Effector CD4-positive, alpha-beta T cell (primary cell): ENCODE measurements at places on chromosomes 2 and 18.

DNA sequence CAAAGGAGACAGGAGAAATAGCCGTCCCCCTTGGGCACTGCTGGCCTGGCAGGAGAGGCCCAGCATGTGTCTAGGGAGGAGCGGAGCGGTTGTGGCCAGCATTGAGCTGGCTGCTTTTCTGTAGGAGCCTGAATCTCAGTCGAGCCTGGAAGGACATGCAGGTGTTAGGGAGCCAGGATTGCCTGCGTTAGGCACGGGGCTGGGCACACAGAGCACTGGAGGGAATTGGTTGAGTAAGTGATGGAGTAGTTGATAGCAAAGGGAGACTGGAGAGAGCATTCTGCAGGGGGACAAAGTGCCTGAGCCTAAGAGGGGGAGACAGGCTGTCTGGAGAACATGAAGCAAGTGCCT lies 22.8 kb downstream of the ASAP2 start:
- DNase-seq = no peak

DNA sequence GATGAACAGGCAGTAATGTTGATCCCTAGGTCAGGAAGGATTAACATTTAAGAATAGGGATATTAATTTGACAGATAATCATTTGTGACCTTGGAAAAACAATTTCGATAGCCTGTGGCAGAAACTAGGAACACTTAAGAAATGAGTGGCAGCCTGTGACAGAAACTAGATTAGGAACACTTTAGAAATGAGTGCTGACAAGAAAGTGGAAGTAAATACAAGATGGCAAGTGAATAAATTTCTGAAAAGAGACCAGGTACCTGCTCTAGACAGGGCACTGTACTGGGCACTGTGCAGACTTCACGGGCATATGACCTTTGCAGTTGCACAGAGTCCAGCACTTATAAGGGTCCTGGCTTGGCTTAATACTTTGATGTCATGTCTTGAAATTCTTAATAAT lies 5.5 kb upstream of the HNRNPA3 start:
- DNase-seq = no peak

DNA sequence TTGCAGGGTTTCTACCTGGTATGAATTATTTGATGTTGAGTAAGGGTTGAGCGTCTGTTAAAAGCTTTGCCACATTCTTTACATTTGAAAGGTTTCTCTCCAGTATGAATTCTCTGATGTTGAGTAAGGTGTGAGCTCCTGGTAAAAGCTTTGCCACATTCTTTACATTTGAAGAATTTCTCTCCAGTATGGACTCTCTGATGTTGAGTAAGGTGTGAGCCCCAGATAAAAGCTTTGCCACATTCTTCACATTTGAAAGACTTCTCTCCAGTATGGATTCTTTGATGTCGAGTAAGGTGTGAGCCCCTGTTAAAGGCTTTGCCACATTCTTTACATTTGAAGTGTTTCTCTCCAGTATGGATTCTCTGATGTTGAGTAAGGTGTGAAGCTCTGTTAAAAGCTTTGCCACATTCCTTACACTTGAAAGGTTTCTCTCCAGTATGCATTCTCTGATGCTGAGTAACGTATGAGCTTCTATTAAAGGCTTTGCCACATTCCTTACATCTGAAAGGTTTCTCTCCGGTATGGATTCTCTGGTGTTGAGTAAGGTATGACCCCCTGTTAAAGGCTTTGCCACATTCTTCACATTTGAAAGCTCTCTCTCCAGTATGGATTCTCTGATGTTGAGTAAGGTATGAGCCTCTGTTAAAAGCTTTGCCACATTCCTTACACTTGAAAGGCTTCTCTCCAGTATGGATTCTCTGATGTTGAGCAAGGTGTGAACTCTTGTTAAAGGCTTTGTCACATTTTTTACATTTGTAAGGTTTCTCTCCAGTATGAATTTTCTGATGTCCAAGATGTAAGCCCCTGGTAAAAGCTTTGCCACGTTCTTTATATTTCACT lies 27.1 kb downstream of the ZNF519 start:
- DNase-seq = no peak

- DNase-seq = no peak
Observed at GRCh38 chr2:21310493-21310892, 186.7 kb downstream of the TDRD15 start.

GRCh38 chr2:99279969-99280695 lies 20.9 kb downstream of the LYG1 start:
- DNase-seq = no peak

DNA sequence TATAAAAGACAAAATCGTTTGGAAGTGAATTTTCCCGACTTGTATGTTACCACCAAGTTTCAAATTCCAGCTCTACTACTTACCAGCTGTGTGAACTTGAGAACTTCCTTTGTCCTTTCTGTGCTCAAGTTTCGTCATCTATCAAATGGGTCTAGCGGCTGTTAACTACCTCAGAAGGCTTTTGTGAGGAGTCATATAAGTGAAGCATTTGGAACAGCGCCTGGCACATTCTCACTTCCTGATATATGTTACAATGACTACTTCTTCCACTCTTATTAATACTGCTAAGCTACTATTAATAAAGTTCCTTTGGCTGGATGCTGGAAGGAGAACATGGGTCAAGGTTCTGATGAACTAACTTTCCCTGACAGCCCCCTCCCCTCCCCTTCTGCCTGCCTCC lies 104.5 kb downstream of the MEIS1 start:
- DNase-seq = no peak

- DNase-seq = no peak
Observed at GRCh38 chr2:44944952-44945612, 3.6 kb downstream of the SIX3 start.

DNA sequence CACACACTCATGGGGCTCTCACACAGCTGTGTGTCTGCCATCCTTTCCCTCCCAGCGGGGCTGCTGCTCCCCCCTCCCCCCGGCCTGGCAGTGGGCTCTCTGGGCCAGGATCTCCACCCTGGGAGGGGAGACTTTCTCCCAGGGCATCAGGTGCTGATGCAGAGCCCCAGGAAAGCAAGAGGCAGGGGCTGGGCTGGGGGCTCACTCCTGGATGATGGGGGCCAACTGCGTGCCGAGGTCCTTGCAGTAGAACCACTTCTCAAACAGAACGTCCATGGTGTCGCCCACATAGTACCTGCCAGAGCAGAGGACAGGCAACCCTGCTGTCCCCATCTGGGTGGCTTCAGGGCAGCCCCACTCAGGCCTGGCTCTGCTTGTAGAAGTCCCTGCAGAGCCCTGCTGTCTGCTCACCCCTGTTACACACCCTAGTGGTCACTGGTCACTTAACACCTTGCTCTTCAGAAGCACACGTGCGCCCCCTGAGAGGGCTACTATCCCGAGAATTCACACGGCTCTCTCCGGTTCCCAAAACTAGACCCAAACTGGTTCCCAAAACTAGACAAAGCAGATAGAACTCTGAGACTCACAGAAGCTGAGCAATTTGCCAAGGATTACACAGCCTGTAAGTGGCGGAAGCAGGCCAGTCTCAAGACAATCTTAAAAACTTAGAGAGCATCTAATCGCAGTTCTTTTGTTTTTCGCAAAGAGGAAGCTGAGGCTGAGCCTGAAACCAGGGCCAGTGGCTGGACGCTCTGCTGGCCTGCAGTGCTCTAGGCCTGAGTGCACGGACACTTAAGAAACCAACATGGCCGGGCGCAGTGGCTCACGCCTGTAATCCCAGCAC lies 6.6 kb upstream of the OXER1 start:
- no peak for DNase-seq

- DNase-seq = no peak
Observed at GRCh38 chr2:109188496-109188890, 59.5 kb downstream of the SH3RF3 start.

- no peak for DNase-seq
Observed at GRCh38 chr2:9240745-9241144, 34.1 kb downstream of the ASAP2 start.

DNA sequence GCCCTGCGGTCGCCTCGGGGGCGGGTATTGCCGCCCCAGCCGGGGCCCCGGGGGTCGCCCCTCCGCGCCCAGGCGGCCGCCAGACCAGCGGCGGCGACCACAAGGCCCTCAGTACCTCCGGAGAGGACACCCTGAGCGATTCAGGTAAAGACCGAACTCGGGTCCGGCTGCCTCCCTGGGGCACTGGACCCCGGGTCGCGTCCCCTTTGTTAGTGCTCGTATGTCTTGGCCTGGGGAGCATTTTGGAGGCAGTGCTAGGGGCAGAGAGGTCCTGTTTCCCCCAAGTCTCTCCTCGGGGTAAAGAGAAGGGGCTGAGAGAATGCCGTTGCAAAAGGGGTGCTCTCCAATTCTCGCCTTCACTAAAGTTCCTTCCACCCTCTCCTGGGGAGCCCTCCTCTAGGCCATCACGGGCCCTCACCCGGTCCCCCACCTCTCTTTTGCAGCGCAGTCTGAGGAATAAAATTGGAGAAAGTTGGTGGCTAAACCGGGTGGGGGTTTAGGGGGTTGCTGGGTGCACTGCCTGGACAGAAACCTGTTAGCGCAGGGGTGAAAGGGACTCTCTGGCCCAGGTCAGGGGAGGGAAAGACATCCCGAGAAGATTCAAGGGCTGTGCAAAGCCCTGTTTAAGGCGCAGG lies 2.5 kb downstream of the MYCN start:
- DNase-seq = no peak

DNA sequence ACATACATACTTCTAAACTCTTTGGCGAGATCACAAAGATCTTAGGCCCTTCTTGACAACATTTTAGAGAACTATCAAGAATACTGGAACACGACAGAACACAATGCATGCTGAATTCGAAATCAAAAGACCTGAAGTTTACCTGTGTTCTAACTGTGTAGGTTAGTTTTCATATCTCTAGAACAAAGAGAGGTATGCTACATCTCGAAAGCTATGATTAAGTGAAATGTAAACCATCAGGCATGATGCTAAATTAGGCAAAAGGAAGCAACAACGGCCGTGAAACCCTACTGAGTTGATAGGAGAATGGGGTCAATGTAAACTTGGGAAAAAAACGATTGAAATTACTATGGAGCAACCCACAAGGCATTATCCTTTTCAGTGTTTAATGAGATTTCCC lies 43.7 kb downstream of the IKZF2 start:
- DNase-seq = no peak

- DNase-seq = no peak
Observed at GRCh38 chr2:149587950-149588487, 444 bp upstream of the MMADHC start.

DNA sequence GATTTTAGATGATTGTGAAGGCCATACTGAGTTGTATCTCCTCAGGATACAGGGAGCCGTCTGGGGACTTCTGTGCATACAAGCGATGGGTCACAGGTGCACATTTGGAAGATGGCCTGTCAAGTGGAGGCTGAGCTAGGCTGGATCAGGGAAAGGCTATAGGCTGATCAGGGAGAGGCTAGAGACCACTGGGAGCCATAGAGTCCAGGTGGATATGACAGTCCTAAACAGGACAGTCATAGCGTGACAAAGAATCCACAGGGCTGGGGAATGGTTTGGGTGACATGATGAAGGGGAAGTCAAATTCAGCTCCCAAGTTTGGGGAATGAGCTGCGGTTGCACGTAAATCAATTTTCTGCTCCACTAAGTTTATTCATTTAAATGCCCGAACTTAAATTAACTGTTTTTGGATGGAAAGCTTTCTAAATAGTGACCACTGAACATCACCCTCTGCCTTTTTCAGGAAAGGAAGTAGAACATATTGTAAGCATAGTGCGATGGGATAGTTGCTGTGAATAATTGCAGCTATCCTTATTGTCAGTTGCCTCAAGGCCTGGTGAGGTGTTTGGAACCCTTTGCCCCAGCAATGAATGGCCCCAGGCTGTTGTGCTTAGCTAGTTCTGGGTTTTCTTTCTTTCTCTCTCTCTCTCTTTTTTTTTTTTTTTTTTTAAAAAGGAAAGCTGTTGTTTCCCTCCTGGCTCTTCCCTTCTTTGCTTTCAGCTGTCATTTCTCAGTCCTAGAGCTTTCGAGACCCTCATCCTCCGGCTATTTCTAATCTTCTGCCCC lies 50.5 kb downstream of the KLHL29 start:
- DNase-seq = no peak

DNA sequence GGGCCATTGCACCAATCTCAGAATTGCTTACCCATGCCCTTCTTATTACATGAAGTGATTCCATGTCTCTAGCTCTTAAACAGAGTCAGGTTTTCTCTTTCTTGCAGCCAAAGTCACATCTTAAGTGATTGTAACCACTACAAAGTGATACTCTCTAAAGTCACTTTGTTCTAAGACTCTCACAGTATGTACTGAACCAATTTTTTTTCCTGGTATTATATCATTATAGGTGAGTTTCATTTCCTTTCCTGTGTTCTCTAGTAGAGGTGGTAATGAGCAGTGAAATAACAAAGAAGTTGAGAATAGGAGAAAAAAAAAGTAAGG lies 66.3 kb upstream of the DARS1 start:
- no peak for DNase-seq

DNA sequence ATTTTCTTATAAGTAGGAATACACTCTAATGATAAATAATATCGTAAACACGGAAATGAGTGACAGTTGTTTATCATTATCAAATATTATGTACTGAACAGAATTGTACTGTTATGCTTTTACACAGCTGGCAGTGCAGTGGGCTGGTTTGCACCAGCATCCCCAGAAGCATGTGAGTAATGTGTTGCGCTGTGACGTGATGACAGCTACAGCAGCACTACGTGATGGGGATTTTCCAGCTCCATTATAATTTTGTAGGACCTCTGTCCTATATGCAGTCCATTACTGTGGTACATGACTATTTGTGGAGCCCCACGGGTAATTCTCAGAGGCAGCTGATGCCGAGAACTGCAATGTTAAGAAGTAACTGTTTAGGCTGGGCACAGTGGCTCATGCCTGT lies 77.3 kb upstream of the ATG16L1 start:
- no peak for DNase-seq

- no peak for DNase-seq
Observed at GRCh38 chr2:201816657-201817575, 10.6 kb downstream of the CDK15 start.

DNA sequence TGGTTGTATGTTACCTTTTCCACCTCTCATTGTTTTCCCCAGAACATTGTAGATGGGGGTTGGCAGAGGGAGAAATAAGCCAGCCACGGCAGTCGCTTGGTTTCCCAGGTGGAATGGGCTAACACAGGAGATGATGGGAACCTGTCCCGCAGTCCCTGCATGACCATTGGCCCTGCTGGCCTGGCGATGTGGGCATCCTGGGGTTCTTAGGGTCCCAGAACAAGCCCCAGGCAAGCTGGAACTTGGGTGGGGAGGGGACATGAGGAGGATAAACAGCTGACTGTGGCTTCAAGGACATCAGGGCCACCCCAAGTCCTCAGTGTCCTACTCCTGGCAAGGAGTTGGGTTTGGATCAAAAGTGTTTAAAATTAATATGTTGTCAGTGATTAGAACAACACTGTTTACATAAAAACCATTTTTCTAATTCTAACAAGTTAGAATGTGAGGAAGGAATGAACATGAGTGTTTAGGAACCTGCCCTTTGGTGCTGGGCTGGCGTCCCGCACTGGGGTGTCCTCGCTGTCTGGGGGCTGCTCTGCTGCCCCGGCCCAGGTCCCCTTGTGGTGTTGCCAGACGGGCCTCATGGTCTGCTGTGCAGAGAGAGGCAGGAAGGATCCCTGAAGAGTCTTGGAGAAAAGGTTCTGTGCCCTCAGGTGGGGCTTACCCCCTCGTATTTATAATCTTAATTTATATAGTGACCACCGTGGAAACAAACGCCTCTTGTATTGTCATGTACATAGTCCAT lies 95.1 kb downstream of the USP40 start:
- no peak for DNase-seq
